ENCODE measurements at places on chromosomes 4 and X. TPM values are rescaled to one million over a fixed set of nuclear protein-coding genes. Genes with fewer than 3 reads are reported as not detected.

- no peak for DNase-seq
Observed at GRCh38 chr4:1873291-1873690, 2.1 kb downstream of the NSD2 start.

GRCh38 chrX:140509468-140510305, 4.8 kb upstream of the SOX3 start:
- DNase-seq: no peak

GRCh38 chr4:48197643-48198237, 63.7 kb upstream of the TXK start:
- DNase-seq: no peak

- DNase-seq: no peak
Observed at GRCh38 chr4:12723849-12724447, 760.2 kb downstream of the RAB28 start.

DNA sequence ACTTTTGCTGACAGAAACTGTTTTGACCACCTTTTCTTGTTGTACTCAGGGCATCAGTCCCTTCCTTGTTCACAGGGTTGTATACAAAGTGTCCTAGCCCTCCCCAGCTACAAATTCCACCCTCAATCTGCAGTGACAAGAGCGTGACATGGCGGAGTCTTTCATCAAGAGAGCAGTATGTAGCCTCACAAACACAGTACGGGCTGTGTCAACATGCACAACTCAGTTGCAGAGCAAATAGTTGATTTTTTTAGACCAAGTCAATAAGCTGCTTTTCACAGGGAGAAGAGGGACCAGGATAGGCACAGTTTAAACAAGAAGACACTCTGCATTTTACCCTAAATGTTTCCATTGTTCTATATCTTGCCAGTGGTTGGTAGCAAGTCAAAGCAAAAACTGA, 8.6 kb upstream of the HS6ST2 start:
- DNase-seq: no peak

The PABPC5 gene
- total RNA-seq: not detected

- peak; percentile 57 for DNase-seq
Observed at GRCh38 chrX:129781134-129781672, 1.5 kb downstream of the SASH3 start.

DNA sequence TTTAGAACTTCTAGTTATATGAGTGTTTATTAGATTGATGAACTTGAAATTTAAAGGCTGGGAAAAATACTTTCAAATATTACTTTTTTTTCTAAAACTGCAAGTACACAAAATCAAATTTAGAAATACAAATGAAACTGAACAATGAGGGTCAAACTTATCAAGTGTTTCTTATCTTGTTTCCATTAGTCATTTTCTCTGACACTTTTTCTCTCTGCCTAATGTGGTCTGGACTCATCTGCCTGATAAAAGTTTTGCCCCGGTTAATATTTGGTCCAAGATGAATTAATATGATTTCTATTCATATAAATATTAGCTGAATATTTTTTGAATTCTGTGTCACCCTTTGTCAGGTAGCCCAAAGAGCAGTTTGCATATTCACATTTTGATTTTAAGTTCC, 8.7 kb upstream of the HPGDS start:
- no peak for DNase-seq

DNA sequence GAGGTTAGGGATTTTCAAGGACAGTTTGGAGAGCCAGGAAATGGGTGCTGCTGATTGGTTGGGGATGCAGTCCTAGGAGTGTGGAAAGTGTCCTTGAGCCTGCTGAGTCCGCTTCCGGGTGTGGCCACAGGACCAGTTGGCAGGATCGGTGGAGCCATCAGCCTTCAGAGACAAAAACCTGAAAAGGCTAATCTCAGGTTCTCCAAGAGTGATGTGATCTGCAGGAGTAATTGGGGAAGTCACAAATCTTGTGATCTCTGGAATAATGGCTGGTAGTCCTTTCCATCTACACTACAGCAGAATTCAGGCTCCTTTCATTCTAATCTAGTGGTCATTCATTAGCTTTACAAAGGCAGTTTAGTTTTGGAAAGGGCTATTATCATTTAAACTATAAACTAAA, 55.9 kb upstream of the BMP2K start:
- DNase-seq: no peak

DNA sequence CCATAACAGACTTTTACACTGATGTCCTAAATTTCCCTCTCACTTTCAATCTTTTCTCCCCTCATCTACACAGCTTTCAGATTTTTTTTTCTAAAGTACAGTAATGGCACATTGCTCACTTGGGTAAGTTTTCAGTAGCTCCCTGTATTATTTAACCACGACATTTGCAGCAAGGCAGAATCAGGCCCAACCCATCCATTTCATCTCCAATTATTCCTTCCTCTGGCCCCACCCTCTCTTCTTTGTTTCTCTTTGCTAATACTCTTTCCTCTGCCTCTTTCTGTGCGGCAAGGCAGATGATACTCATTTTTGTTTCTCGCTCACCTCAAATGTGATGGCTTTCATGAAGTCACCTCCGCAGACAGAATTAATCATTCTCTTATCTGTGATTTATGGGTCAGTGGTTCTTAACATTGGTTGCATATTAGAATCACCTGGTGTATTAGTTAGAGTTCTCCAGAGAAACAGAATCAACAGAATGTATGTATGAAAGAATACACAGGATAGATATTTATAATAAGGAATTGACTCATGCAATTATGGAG, 43.4 kb upstream of the GATB start:
- DNase-seq: no peak

- no peak for DNase-seq
Observed at GRCh38 chrX:140715787-140716186, 6.2 kb downstream of the LINC00632 start.

- no peak for DNase-seq
Observed at GRCh38 chrX:122135070-122135469, 1049.0 kb upstream of the GRIA3 start.

- peak; percentile 30 for DNase-seq
Observed at GRCh38 chrX:45758319-45758718, 557.6 kb upstream of the DIPK2B start.

GRCh38 chr4:4607336-4608213, 65.7 kb upstream of the STX18 start:
- DNase-seq: no peak

DNA sequence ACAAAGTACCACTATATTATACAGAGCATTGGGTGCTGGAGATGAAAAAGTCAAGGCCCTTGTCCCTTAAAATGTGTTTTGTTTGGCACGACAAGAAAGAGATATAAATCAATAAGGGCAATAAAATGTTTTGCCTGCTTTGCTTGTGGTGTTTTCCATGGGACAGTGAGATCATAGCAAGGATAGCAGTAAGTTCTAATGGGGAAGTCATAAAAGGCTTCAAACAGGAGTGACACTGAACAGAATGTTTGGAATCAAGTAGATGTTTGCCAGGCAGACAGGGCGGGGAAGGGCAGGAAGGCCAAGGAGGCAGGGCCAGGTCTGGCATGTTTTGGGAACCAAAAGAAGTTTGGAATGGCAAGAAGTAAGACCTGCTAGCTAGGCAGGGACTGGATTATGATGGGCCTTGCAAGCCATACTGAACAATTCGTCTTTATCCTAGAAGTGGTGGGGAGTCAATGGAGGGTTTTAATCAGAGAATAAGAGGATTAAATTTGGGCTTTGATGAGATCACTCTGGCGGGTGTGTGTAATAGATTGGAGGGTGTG, 16.4 kb downstream of the FGF2 start:
- DNase-seq: no peak

The GAGE2A gene
- total RNA-seq: 0.55 TPM

The LDB2 gene
- total RNA-seq: not detected

The PDE6B gene
- 10.3 TPM for total RNA-seq

- no peak for DNase-seq
Observed at GRCh38 chr4:77110730-77111129, 34.9 kb upstream of the CCNI start.

- no peak for DNase-seq
Observed at GRCh38 chrX:121781991-121782390, 734.6 kb downstream of the GLUD2 start.

Measured in activated T-cell treated with anti-CD3 and anti-CD28 coated beads, Interleukin-2, amount 50 U/mL, for 4 hours (primary cell).